ENCODE measurements at places on chromosomes 12 and 14.

DNA sequence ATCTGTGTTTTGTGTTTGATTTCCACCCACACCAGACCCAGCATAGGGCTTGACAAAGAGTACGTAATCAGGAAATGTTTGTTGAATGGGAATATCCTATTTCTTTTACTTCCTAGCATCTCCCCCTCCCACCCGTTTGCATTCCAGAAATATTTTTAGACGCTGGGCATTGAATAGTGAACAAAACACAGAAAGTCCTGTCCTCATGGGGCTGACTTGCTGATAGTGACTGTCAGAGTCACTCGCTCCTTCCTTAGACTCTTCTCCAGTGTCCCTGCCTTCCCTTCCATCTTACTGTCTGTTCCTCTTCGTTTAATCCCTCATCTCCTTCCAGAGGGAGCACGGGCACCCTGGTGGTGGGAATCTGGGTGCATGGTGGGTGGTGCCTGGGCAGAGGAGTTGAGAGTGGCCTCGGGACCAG, 53.6 kb downstream of the SLC25A47 start:
- DNase-seq = peak; percentile 45

DNA sequence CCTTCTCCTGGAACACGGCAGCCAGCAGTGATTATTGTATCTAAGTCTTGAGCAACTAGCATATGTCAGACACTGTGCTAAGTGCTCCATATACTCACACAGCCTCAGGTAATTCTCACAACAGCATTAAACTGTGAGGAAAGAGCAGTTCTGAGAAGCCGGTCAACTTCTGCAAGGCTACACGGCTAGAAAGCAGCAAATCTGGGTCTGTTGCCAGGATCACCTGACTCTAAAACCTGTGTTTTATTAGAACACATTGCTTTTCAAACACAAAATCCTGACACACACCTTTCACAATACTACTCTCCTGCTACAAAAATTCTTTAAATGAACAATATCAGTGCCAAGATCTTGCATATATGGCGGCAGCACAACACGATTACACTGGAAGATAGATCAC, 49.8 kb upstream of the CRACR2A start:
- DNase-seq = no peak

DNA sequence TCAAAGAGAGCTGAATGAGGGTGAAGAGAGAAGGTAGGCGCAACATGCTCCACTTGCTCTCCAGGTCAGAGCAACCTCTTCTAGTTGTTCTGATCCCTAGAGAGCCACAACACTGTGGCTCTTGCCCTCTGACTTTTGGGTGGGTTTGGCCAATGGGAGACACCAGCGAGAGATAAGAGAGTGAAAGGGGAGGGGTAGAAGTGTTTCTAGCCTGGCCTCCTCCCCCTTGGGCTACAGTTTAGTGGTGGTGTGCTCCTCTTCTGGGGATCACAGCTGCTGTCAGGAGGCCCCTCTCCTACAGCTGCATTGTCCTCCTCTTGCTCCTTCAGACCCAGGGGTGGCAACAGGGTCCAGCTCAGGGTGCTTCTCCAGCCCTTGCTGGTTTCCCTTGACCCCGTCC, 454.8 kb downstream of the FUT8 start:
- DNase-seq = no peak

DNA sequence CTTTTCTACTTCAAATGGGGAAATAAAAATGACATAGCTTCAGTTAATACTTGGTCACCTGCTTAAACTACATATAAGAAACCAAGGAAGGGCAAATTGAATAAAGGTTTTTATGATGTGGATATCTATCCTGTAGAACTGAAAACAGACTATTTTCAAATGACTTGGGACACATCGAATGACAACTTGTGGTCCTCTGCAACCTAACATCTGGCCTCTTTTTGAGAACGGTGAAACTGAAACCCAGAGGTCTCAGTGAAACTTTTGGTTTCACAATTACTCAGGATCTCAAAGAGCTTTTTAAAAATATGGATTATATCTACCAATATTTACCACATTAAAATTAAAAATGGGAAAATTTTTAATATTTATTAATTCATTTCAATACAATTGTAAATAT, 65.2 kb downstream of the PPP2R5E start:
- no peak for DNase-seq

DNA sequence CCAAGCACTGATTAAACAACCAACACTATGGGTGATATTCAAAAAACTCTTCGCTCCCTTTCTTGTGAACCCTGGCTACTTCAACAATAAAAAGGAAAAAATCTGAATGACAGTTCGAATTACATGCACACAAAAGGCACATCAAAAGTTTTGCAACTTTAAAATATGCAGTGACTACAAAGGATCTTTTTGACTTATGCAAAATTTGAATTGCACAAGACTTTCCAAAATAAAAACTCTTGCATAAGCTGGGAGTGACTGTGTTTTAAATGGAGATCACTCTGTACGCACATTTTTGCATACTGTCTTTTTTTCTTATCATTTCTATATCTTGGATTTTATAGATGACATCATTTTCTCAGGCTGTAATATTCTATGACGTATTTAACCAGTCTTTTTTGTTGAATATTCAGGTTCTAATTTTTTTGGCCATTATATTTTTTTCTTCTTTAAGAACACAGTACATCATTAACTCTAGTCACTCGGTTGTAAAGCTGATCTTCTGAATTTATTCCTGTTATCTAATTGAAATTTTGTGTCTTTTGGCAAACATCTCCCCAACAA, 667.6 kb upstream of the TBX3 start:
- DNase-seq = no peak

DNA sequence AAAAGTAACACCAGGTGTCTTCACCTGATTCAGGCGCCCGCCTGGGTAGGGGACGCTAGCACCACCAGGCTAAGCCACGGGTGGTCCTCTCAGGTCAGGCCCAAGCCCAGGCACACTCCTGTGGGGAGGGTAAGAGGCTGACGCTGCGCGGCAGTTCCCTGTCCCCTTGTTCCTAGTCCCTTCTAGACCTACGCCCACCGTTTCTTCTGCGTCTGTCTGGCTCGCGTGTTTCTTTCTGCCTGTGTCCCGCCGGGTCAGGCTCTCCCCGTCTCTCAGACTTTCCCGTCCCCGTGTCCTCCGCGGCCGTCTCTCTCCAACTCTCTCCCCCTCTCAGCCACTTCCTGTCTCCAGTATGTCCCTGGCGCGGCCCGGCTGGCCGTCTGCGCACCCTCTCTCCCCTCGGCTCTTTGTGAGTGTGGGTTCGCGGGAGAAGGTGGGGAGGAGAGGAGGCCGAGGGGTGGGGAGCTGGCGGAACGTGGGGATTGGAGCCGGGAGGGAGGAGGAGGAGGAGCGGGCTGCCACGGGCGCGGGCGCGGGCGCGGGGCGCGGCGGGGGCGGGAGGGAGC, 3.1 kb upstream of the TNS2 start:
- DNase-seq = peak; percentile 66

DNA sequence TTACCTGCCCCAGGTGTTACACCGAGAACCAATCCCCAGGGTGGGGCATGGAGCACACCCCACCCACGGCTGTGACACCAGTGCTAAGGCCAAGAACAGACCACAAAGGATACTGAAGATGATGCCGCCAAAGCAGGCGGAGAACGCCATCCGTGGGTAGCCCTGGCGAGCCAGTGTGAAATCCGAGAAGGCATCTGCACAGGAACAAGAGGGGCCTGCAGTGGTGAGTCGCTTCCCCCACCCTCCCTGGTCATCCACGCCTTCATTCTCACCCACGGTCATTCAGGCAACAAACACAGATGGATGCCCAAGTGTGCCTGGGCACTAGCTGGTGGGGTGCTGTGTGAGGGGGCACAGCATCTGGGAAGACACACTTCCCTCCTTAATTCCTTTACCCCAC, 28.5 kb downstream of the SLC8B1 start:
- DNase-seq = no peak

GRCh38 chr12:62957233-62957953, 22.4 kb upstream of the PPM1H start:
- DNase-seq = no peak

DNA sequence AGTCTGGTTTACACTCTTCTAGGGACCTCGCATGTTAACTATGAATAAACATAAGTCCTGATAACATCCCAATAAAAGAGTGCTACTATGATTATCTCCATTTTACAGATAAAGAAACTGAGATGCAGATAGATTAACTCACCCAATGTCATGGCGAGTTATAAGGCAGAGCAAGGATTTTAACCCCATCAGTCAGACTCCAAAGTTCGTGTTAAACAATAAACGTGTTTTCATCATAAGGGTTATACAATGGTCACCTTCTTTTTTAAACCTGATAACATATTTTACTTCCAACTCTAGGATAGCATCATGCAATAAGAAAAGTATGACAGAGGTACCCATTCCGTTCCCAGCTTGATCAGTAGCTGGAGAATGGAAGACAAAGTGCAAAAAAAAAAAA, 1.2 kb downstream of the AREL1 start:
- DNase-seq = no peak

- no peak for DNase-seq
These were observed 90.6 kb downstream of the ETV6 start for GRCh38 chr12:11739980-11740577.

GRCh38 chr12:42372154-42372791, 46.3 kb downstream of the PPHLN1 start:
- peak; percentile 42 for DNase-seq

DNA sequence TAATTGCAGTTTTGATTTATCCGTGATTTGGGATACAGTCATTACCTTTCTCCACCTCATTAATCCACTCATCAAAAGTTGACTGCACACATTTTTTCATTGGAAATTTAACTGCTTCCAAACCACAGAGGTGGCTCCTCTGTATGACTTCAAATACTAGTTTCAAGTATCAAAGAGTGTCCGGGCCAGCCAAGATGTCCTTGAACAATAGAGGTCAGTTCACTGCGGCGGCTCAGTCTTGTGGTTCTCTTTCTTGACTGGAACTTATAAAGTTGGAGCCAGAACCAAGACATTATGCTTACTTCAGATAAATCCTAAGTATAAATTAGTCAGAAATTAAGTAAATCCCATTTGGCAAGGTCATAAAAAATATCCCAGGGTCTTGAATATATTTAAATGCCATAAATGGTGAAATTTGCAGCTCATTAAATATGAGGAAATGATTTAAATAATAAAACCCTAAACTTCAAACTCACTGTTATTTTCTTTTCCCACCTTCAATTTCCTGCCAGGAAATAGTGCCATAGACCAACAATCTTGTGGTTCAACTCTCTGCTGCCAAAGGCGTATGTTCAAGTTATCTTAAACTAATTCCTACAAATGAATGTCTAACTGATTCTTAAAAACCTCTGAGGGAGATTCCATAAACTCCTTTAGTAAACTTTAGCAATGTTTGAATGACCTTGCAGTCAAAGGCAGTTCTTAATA, 360.8 kb downstream of the AEBP2 start:
- DNase-seq = no peak

GRCh38 chr14:58907803-58908202, 270.0 kb downstream of the DACT1 start:
- no peak for DNase-seq

DNA sequence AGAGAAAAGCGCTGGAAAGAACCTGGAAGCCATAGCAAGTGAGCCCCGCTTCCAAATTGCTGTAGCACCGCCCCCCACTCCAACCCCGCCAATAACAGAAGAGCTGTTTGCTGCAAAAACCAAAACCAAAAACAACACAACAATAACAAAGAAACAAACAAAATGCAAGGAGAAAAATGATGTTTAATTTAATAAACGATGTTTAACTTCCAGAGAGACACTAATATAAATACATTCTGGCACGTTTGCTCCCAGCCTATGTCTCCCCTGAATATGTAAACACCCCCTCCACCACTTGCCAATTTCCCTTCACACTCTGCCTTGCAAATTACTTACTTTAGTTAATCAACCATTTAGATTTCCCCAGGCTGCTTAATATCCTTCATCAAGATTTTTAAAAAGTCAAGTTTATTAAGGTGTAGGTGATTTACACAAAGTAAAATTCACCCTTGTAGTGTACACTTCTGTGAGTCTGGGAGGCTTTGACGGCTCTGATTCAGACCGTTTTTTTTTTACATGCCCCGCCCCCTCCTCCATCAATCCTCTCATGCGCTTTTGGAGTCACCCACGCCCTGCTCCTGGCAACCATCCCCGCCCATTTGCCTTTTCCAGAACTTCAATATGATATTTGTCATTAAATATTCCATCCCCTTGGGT, 482 bp upstream of the IFI27L2 start:
- DNase-seq = peak; percentile 48

- no peak for DNase-seq
These were observed 2.6 kb downstream of the GXYLT1 start for GRCh38 chr12:42141981-42142606.

DNA sequence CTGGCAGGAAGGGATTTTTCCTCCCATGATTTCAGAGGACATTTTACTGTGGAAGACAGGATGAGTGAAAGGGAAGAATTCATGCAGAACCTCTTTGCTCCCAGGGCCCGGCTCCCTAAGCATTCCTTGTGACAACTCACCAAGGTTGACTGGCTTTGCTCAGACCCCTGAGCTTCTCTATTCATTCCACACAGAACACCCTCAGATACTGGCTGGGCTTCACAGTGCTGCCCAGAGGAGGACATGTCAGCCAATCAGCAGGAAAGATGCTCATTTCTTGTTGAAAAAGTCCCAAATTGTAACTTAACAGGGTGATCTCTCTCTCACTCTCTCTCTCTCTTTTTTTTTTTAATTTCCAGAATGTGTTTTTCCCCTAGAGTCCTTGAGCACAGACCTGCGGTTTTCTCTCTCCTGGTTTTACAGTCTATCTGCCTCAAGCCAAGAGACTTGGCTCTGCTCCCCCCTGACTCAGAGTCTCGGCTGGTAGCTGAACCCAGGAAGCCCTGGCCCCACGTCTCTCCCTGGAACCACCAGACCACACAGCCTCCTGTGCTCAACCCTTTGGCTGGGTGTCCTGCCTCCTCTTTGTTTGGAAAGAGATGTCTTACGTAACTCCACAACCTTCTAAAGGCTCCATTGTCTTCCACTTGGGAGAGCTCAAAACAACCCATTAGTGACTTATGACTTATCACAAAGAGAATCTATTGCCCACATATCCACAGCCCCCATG, 43.9 kb downstream of the SSPN start:
- peak; percentile 11 for DNase-seq

DNA sequence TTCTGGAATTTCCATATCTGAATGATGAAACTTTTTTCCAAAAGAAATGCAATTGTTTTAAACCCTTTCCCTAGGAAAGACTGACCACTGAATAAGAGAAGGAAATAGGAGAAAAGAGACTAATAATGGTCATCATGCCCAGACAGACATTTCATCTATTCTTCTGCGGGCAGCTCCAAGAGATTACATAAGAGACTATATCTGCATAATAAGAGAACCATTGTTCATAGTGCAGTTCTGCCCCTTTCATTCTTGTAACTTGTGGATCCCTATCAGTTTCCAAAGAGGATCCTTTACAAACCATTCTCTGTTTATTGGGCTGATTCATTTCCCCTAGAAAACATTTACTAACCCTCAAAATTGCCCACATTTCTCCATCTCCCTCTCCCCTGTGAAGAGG, 197.8 kb downstream of the FSCB start:
- DNase-seq = no peak

DNA sequence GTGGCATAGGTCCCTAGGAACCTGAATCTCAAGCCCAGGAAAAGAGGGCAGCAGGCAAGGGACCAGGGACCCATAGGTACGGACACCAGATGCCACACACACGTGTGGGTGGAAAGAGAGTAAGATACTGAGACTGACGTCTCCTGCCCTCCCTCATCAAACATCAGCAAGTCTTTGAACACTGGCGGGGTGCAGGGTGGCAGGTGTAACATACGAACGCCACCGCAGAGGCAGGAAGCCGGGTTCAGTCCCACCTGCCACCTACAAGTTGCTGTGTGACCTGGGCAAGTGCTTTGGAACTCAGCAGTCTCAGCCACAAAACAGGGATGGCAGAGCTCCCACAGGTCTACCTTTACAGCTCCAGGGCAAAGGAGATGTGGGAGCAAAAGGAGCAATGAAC, 11.1 kb downstream of the ACTN1 start:
- no peak for DNase-seq
